ENCODE measurements at places on chromosomes 12 and 14.

DNA sequence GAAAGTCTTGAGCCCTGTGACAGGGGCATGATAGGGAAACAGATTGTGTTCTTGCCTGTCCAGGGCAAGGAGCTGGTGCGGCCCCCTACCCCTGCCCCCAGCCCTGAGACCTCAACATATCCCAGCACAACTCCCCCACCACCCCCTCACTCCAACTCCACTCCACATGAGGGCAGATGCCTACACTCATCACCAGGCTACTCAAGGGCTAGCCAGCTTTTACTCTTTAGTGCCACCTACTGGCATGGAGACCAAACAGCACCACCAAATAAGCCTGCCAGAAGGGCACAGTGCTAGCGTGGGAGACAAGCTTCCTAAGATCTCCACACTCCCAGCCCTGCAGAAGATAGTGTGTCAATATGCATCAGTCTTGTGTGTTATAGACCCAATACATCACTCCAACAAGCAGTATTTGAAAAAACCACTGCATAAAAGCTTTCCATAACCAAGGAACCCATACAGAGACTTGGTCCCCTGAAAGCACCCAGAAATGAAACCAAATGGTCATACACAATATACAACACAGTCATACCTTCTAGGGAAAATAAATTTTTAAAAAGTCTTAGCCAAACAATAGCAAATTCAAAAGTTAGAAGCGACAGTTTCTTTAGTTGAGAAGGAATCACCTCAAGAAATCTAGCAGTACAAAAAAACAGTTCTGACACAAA lies 154.4 kb downstream of the KCNK10 start:
- DNase-seq: no peak

GRCh38 chr12:84994426-84994825 lies 41.7 kb downstream of the TSPAN19 start:
- no peak for DNase-seq

DNA sequence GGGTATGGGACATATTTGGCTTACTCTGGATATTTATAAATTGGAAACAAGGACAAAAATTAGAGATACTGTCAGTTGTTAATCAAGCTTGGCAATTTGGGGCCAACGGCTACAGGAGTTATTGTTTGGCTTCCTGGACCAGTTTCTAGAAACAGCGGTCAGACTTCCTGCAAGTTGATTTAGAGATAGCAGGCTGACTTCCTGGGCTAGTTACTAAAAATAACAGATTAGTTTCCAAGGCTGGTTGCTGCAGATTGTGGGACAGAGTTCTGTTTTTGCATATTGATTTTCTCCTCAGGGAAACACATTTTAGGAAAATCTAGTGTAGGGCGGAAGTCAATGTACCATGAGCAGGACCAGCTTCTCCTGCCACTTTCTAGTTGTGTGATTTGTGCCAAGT lies 144.0 kb upstream of the TMPO start:
- no peak for DNase-seq

DNA sequence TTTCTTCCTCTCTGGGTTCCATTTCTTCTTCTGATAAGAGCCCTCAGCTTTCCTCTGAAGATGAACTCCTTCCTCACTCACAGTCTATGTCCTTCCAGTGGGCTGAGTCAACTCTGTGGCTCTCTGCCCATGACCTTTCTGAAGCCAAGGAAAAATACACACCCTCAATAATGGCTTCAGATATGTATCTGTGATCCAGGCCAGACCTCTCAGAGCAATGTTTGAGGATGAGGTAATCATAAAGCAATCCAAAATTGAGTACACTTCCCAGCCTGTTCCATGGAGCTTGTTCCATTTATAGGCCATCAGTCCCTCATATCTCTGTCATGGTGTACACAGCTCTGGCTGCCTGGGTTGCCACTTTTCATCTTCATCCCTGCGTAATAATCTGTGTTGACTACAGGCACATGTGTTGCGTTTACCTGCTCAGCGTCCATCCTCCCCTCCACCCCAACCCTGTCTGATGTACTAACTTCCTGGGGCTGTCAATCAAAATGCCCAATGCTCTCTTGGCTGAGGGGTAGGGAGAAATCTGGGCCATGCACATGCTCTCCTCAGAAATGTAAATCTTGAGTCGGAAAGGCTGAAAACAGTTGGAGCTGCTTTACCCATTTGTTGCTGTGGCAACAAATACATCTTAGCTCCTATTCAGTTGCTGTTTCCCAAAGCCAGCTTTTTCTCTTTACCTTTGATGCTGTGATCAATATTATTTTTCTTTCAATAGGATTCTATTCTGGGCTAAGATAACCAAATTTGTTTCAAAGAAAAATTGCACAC lies 377.8 kb upstream of the TMEM132C start:
- DNase-seq: no peak

DNA sequence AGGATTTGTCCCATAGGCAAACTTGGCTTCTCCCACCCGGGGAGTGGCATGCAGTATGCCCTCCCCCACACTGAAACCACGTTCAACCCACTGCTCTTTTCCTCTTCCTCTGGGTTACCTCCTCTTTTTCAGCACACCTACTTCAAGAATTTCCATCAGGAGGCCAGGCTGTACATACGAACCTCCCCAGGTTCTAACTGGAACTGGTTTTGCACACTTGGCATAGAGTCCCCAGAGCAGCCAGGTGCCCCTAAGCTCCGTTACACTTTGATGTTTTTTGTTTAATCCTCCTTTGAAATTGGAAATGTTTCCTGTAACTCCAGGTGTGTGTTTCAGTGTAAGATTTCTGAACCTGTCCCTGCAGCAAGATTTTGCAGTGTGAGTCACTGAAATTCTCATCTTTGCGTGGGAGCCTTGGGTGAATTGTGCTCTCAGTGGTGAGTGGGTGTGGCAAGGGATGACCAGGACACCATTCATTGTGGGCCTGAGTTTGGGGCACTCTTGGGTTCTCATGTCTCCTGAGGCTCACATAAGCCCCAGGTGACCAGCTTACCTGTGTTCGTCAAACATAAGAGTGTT lies 18.2 kb downstream of the CD9 start:
- no peak for DNase-seq

DNA sequence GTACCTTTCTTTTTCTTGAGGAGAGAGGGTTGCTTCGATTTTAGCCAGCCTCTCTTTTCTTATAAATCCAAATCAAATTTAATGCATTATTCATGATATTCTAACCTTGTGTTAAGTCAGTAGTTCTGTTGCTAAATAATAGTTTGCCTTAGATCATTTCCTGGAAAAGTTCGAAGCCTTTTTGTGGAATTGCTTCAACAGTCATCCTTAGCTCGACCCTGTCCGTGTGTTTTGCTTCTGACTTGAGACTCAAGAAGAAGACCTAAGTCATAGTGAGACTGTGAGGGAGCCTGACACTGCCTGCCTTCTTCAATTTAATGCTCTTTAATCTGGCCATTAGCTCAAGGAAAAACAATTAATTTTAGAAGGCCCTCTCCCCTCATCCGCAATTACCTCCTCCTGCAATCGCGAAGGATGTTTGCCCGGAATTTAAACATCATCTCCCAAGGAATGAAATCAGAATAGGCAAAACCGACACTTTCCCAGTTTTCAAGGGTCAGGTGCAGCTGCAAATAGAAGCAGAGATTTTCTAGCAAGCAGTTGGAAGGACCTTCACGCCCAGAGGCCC lies 453 bp upstream of the SLC4A8 start:
- DNase-seq: no peak

GRCh38 chr12:14564336-14564959 lies 3.2 kb downstream of the PLBD1 start:
- no peak for DNase-seq

- DNase-seq: no peak
These were observed 30.9 kb downstream of the NIN start for GRCh38 chr14:50800032-50800431.

- no peak for DNase-seq
These were observed 732 bp upstream of the ARF3 start for GRCh38 chr12:48958049-48958388.

- no peak for DNase-seq
These were observed 222.4 kb upstream of the AMIGO2 start for GRCh38 chr12:47302111-47302671.

DNA sequence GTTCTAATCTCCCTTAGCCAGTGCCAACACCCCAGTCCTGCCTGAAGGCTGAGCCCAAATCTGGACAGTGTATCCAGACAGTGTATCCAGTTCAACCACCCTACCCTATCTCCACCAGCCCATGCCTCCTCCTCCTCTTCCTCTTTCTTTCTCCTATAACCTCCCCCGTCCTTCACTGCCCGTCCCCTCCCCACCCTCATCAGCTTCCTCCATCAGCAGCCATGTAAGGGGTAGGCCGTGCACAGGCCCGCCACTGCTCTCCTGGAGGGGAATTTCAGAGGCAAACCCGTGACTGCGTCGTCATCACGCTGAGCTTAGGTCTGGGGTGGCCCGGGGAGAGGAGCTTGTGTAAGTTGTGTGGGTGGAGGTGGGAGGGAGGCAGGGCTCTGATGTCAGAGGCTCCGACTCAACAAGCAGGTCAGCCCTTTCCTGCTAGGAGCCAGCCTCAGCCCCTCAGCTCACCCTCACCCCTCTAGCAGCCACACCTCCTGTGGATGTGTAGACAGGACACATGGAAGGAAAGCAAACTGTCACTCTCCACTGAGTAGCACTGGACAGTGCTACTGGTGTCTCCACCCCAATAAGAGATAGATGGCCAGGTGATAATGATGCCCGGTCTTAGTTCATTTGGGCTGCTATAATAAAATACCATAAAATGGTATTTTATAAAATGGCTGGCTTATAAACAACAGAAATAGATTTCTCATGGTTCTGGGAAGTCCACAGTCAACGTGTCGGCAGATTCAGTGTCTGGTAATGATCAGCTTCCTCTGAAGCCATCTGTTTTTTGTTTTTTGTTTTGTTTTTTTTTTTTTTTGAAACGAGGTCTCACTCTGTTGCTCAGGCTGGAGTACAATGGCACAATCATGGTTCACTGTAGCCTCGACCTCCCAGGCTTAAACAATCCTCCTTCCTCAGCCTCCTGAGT lies 50.5 kb downstream of the IRF2BPL start:
- no peak for DNase-seq

DNA sequence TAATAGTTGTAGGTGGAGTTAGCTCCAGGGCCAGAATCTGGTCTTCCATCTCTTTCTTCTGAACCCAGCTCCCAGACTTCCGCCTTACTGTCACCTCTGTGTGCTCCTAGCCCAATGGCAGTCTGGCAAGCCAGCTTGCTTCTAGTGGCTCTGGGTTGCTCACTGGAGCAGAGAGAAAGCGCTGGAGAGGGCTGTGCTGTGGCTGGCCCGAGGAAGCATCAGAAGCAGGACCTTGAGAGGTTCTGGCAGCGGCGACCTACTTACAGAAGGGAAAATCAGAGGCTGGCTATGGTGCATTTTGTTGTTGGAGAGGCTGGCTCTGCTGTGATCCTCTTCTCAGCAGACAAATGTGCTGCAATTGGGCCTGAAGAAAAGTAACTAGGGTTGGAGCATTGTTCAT lies 28.6 kb downstream of the KCNA5 start:
- DNase-seq: no peak

- no peak for DNase-seq
These were observed 34.1 kb upstream of the TUBA1C start for GRCh38 chr12:49230805-49231194.

DNA sequence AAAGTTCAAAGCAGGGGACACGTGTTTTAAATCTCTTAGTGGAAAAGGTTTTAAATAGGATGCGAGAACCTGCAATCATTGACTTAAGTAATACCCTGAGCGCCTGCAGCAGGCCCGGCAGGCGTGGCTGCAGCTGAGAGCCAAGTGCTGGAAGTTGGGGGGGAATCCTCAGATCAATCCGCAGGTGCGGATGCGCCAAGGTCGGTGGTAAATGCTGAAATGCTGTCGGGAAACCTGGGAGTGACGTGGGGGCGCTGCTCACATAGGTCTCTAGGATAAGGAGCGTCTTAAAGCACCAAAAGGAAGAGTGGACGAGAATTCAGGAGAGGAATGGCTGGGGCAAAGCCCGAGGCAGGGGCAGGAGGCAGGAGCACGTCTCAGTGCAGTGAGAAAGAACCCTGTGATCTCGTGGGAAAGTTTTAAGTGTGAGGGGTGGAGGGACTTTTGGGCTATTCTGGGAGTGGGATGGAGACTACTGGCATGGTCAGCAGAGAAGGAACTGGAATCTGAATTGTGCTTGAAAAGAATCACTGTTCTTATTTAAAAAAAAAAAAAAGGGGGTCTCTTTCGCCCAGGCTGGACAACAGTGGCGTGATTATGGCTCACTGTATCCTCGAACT lies 883 bp upstream of the CDCA4 start:
- peak; percentile 11 for DNase-seq

- no peak for DNase-seq
These were observed 18.9 kb upstream of the CEBPE start for GRCh38 chr14:23137813-23138535.

GRCh38 chr14:23443411-23443812 lies 8.0 kb upstream of the MYH7 start:
- DNase-seq: no peak

DNA sequence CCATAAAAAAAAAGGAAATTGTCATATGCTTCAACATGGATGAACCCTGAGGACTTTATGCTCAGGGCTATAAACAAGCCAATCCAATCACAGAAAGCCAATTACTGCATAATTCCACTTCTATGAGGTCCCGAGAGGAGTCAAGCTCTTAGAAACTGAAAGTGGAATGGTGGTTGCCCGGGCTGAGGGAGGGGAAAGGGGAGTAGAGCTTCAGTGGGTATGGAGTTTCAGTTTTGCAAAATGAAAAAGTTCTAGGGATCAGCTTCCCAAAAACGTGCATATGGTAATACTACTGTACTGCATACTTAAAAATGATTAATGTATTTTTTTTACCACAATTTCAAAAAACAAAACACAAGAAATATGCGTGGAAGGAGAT lies 52.0 kb downstream of the RNF34 start:
- DNase-seq: no peak

DNA sequence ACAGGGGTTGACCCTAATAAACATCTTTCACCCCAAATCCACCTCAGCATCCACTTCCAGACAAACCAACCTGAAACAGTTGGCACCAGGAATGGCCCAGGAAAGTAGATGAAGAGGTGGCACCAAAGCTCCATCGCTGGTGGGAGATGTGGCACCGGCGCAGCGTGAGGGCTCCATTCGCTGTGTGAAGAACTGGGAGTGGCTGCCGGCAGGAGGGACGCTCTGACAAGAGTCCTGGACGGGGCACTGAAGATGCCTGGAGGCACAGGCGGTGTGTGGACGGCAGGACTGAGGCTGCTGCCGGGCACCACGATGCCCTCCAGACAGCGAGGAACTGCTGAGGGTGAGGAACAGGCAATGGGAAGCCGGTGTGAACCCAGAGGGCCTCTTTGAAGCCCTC lies 29.3 kb downstream of the DIO3 start:
- no peak for DNase-seq

DNA sequence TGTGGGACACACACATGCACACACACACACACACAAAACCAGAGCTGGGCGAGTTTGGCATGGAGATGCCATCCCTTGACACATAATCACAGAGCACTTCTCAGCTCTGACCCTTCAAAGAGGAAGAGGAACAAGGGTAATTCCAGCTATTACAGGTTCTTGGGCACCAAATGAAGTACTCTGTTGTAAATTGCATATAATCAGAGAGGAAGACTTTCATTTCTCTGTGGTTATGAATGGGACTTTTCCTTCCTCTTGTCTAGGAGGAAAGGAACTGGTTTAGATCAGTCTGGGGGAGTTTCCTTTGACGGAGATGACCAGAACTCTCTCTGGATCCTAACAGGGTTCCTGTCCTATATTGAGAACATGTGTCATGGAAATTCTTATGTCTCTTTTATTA lies 26.4 kb upstream of the FGF6 start:
- DNase-seq: no peak

- no peak for DNase-seq
These were observed 68.9 kb downstream of the FGD4 start for GRCh38 chr12:32467959-32468863.

GRCh38 chr12:63450816-63451215 lies 217.5 kb downstream of the DPY19L2 start:
- no peak for DNase-seq

Data from NCI-H187 treated with DMSO at 0.1 percent for 48 hours (cell line).